Right atrium auricular region (tissue), 2 donors: ENCODE measurements at places on chromosomes 7 and 10. TPM values are rescaled to one million over a fixed set of nuclear protein-coding genes. Genes with fewer than 3 reads are reported as not detected.

- no peak for DNase-seq
These were observed 67.5 kb upstream of the ARHGAP21 start for GRCh38 chr10:24791084-24791726.

GRCh38 chr7:86667732-86668131 is 24.0 kb downstream of the GRM3 start:
- DNase-seq, result no peak

DNA sequence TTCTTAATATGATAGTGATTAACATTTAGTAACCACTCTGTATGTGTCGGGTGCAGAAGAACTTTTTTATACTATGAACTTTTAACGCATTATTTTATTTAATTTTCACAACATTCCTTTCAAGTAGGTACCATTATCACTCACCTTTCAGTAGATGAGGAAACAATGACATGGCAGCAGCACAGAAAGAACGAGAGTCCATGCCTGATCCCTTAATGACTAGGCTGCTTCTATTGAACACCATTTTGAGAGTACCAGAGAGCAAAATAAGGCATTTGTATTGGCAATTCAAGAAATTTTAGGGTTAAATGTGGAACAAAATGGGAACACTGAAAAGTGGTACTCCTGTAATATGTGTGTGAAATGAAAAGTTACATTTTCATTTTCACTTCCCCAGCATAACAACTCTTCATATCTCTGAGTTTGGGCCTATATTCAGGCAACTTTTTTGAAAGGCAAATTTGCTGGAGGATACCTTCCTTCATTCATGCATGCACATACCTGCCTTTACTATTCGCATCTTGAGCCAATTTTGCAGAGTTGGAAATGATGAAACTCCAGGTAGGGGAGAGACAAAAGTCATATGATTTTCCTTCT is 12.8 kb downstream of the LRRN3 start:
- no peak for DNase-seq

The FFAR4 gene
- 0.31 TPM for total RNA-seq

The KCNIP2 gene
- total RNA-seq, result 192 TPM

GRCh38 chr7:47452295-47452694 is 129.6 kb downstream of the TNS3 start:
- no peak for DNase-seq

DNA sequence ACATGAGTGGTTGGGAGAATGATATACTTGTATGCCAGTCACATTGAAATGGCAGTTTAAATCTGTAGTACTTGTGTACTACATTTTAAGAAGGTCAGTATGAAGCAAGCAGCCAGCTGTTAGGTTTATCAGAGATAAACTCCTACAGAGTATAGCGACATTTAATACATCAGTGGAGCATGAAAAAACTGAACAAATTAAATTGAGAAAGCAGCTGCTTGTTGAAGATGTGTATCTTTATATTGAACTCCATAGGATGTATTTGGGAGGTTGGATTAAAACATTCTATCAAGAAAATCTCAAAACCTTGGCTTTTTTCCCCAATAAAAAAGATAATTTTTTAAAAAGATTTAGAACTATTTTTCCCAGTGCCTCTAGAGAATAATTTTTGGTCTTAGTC is 47.8 kb downstream of the PHF14 start:
- no peak for DNase-seq

GRCh38 chr10:2992401-2993198 is 74.7 kb upstream of the PFKP start:
- DNase-seq, result no peak

The AFAP1L2 gene
- total RNA-seq, result 5.8 TPM
